Amniotic stem cell (primary cell): ENCODE measurements at places on chromosomes 7 and 10.

- DNase-seq: no peak
Measured at GRCh38 chr10:75662715-75663114, 231.3 kb downstream of the LRMDA start.

- DNase-seq: no peak
Measured at GRCh38 chr10:11286261-11286852, 268.7 kb downstream of the CELF2 start.

DNA sequence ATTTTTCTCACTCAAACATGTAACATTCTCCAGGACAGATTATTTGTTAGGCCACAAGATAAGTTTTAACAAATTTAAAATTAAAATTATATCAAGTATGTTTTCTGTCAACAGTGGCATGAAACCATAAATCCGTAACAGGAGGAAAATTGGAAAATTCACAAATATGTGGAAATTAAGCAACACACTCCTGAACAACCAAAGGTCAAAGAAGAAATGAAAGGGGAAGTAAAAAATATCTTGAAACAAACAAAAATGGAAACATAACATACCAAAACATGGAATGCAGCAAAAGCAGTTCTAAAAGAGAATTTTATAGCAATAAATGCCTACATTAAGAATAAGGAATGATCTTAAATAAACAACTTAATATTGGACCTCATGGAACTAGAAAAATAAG lies 147.3 kb downstream of the ZEB1 start:
- DNase-seq: no peak

- DNase-seq: no peak
Measured at GRCh38 chr10:123502983-123503382, 163.2 kb upstream of the GPR26 start.

GRCh38 chr7:50488379-50488778 lies 38.2 kb upstream of the FIGNL1 start:
- DNase-seq: no peak

- no peak for DNase-seq
Measured at GRCh38 chr10:93070378-93071176, 3.1 kb upstream of the CYP26A1 start.

DNA sequence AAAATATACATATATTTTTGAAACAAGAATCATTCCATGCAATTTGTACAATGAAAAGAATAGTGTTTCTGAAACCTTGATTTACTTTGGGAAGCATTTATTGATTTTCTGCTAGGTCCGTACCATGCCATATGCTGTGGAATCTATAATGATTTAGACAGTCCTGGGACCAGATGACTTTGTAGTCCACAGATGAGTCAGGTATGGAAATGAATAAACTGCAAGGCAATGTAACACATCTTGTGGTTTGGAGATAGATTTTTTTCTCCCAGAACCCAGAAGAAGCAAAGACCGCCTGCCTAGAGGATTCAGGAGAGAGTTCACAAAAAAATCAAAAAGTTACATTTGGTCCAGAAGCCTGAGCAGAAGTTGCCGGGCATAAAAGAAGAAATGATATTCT lies 190.4 kb downstream of the GPR37 start:
- DNase-seq: no peak

GRCh38 chr10:11851910-11852309 lies 28.8 kb downstream of the PROSER2 start:
- no peak for DNase-seq

DNA sequence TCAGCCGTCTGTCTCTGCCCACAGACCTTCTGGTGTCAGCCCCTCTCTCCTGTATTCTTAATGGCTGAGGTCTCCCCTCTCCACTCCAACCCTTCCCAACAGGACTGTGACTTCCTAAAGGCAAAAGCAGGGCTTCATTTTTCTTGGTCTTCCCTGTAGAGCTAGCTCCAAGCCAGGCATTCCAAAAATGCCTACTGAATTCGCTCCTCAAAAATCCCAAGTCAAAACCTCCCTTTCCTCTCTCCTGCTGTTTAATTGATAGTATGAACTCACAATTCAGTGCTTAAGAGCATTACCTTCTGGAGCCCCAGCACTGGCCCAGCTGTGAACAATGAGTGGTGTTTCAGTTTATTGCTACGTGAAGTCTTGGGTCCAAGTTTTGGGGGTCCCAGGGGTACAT lies 628.4 kb downstream of the PARD3 start:
- no peak for DNase-seq

GRCh38 chr10:6667679-6668270 lies 87.7 kb upstream of the PRKCQ start:
- no peak for DNase-seq

GRCh38 chr7:8015100-8015745 lies 46.6 kb downstream of the GLCCI1 start:
- DNase-seq: no peak

DNA sequence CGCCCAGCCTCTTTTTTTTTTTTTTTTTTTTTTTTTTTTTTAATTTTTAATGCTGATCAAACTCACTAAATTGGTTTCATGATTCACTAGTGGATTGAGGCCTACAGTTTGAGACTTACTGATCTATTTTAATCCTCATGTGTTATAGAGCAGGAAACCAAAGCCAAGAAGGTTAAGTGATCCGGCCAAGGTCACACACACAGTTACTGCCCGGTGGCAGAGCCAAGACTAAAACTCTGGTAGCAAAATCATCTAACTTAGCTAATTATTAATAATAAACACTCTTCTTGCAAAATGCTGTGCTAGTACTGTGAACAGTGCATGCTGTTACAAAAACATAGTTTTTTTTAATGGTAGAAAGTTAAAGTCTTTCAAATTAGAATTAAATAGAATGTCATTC lies 188.3 kb upstream of the NFE2L3 start:
- DNase-seq: no peak

DNA sequence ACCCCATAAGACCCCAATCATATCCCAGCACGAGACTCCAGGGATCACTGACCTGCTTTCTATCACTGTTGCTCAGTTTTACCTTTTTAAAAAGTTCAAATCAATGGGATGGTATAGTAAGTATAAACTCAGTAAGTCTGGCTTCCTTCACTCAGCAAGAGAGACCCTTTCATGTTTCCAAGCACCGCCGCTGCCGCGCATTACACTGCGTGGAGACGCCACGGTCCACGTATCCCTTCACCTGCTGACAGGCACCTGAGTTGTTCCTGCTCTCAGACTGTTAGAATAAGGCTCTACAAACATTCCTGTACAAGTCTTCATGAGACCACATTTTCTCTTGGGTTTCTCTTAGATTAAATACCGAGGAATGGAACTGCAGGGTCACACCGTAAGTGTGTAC lies 28.3 kb downstream of the MAD1L1 start:
- no peak for DNase-seq

DNA sequence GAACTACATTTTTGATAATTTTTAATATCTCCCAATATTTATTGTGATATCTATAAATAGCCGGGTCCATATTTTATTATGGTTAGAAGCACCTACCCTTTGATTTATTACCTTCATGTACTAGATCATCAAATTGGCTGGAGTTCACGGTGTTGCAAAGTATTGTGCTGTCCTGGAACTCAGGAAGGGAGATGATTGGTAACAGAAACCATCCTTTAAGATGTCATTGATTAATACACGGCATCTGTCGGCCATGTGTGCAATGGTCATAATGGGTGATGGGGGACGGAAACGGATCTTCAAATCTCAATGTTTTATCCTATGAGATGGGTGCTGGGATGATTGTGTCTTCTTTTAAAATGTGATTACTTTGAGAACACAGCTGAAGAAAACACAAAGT lies 157.0 kb downstream of the NEBL start:
- DNase-seq: no peak
